Stimulated activated CD4-positive, alpha-beta T cell treated with anti-CD3 and anti-CD28 coated beads, TNF-alpha, amount 100 ng/mL, for 4 hours (primary cell): ENCODE measurements at places on chromosomes 6 and 20.

GRCh38 chr20:32465092-32465900 is 107.2 kb downstream of the ASXL1 start:
- no peak for DNase-seq

GRCh38 chr20:60097285-60097684 is 139.1 kb downstream of the CDH26 start:
- DNase-seq, result no peak

GRCh38 chr6:109165392-109165974 is 70.2 kb downstream of the CEP57L1 start:
- DNase-seq, result no peak

GRCh38 chr6:149857541-149857940 is 6.6 kb downstream of the LRP11 start:
- no peak for DNase-seq

DNA sequence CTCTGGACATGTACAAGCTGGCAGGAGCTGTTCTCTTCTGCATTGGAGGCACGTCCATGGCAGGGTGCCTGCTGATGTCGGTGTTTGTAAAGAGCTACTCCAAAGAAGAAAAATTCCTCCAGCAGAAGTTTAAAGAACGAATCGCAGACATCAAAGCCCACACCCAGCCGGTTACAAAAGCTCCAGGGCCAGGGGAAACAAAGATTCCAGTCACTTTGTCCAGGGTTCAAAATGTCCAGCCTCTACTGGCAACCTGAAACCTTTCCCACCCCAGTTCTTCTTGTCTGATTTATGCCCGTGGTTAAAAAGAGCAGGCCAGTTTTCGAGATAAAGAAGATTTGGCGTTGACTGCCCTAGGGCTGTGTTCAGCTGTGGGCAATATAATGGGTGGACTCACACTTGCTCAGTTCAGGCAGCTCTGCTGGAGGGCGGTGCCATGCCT is 19.7 kb downstream of the NRSN1 start:
- no peak for DNase-seq

- DNase-seq, result no peak
Measured at GRCh38 chr6:71529026-71529425, 240.4 kb downstream of the OGFRL1 start.

GRCh38 chr6:47041741-47042140 is 391 bp downstream of the ADGRF1 start:
- no peak for DNase-seq

GRCh38 chr20:12237772-12238171 is 320.1 kb downstream of the BTBD3 start:
- DNase-seq, result no peak
